ENCODE measurements at places on chromosomes 3 and 15.

GRCh38 chr3:56421205-56421604, 47.1 kb downstream of the ERC2 start:
- DNase-seq = no peak

GRCh38 chr15:36498916-36499315, 80.5 kb upstream of the CDIN1 start:
- DNase-seq = no peak

DNA sequence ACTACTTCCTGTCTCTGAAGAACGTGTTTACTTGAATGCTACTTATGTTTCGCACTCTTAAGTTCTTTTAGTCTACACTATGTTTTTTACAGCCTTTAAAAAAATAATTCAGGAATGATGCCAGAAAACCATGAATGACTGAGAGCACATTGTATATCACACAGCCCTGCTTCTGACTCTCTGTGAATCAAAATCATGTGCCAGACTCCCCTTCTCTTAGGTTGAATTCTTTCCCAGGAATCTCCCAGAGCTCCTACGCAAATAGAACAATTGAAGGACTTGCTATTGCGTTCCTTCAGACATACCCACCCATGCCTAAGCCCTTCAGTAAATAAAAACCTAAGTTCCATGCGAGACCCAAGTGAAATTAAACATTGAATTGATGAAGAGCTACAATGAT, 782.0 kb upstream of the ALCAM start:
- no peak for DNase-seq

- DNase-seq = no peak
Measured at GRCh38 chr3:55571913-55572312, 84.8 kb upstream of the WNT5A start.

DNA sequence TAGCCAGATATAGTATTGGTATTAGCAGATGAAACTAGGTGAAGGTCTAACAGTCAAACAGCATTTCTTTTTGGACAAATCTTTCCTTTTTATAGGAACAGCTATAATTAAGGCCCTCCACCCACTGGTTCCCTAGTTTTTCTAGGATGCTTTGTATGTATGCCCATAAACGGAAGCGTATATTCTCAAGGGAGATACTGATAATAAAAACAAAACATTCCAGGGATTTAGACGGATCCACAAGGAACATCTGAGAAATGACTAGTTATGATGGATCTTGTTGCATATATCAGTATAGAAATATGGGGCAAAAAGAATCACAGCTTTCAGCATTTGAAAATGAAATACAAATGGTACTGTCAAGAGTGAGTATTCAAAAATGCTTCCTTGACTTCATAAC, 22.5 kb downstream of the LRRC28 start:
- no peak for DNase-seq

DNA sequence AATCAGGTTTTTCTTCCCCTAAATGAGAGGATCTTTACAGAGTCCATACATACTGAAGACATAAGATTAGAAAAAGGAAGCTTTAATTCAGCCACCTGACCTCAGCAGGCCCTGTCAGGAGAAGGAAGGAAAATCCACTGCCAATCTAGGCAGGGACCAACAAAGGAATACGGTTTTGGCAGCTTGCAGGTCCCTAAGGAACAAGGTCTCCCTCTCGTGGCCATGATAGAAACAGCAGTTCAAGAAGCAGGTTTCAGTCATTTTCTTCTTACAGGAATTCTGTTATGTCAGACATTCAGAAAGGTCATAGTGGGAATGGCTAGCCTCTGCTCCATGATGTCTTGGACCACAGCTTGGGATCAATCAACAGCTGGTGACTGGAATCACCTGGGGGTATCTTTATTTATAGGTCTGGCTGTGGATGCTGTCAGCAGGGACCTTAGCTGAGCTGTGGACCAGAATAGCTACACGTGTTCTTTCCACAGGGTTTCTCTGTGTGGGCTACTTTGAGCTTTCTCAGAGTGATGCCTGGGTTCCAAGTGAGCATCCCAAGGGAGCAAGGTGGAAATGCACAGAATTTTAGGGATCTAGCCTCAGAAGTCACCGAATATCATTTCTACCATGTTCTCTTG, 9.4 kb upstream of the CMSS1 start:
- peak; percentile 24 for DNase-seq

DNA sequence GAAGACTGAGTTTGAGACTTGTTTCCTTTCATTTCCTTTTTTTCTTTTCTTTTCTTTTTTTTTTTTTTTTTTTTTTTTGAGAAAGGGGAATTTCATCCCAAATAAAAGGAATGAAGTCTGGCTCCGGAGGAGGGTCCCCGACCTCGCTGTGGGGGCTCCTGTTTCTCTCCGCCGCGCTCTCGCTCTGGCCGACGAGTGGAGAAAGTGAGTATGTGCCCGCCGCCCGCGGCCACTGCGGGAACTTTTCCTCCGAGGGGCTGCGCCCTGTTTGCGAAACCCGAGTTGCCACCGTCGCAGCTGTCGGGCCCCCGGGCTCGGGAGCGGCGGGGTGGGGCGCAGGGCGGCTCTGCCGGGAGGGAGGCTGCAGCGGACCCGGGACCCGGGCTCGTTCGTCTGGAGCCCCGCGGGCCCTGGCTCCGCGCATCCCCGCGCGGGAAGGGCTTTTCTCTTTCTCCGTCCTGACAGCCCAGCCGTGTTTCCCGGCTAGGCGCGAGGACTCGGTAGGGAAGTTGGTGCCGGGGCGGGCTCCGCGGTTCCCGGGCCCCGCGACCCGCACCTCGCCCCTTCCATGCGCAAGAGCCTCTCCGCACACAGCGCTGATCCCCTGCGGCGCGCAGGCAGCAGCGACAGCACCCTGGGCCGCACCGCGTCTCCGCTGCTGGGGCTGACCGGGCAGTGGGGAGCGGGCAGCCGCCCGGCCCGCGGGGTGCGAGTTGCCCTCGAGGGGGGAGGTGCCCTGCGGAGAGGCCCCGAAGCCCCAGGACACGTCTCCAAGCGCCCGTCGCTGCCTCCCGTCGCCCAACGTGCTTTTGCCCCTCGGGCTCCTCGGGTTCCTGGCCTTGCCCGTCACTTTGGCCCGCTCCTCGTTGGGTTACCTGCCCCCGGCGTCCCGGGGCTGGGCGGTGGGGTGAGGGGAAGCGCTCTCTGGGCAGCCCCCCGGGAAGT, 1.4 kb downstream of the IGF1R start:
- DNase-seq = peak; percentile 50

GRCh38 chr3:120171134-120171873, 77.1 kb upstream of the GSK3B start:
- DNase-seq = no peak

DNA sequence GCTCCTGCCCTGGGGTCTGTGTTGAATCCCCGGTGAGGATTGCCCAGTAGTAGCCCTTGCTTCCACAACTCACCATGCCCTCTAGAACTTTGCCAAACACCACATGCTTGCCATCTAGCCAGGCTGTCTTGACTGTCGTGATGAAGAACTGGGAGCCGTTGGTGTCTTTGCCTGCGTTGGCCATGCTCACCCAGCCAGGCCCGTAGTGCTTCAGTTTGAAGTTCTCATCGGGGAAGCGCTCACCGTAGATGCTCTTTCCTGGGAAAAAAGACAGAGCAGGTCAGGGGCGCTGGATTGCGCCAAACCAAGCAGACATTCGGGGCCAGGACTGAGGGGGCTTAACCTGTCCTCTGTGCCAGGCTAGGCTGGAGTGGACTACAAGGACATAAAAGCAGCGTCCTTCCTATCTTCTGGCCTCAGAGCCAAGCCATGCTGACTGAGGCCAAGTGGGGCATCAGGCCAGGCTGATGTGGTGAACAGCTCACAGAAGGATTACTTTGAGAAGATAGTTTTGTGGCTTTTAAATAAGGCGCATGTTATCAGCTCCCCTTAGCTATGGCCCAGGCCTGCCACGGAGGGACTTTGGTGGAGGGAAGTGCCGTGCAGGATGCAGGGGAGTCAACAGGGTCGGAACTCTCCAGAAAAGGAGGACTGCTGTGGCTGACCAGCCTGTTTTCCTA, 5.3 kb downstream of the SNX22 start:
- no peak for DNase-seq

DNA sequence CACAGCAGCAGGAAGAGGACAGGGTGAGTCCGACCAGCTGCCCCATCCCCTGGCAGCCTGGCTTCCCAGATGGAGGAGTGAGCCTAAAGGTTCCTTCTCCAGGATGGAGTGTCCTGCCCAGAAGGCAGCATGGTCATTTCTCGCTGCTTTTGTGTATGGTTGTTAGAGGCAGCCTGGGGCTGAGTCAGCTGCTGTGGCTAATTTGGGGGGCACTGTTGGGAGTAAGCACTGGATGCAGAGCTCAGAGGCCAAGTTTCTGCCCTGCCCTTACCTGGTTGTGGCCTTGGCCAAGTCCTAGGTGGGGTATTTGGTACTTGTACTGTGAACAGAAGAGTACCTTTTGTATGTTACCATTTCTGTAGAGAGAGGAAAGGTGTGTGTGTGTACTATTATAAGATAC, 78.6 kb downstream of the ADAMTS7 start:
- no peak for DNase-seq

GRCh38 chr3:194250098-194251002, 100.8 kb downstream of the CPN2 start:
- DNase-seq = no peak

- no peak for DNase-seq
Measured at GRCh38 chr3:181344331-181344730, 354.8 kb upstream of the DNAJC19 start.

DNA sequence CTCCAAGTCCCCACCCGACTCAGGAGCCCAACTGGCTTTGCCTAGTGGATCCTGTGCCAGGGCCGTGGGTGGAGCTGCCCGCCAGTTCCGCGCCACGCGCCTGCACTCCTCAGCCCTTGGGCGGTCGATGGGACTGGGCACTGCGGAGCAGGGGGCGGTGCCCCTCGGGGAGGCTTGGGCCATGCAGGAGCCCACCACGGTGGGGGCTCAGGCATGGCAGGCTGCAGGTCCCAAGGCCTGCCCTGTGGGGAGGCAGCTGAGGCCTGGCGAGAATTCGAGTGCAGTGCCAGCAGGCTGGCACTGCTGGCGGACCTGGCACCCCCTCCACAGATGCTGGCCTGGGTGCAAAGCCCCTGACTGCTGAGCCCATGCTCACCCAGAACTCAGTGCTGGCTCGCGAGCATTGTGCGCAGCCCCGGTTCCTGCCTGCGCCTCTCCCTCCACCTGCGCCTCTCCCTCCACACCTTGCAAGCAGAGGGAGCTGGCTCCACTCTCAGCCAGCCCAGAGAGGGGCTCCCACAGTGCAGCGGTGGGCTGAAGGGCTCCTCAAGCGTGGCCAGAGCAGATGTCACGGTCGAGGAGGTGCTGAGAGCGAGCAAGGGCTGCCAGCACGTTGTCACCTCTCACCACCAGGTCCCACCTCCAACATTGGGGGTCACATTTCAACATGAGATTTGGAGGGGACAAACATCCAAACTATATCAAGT, 122.7 kb downstream of the USP13 start:
- DNase-seq = no peak

DNA sequence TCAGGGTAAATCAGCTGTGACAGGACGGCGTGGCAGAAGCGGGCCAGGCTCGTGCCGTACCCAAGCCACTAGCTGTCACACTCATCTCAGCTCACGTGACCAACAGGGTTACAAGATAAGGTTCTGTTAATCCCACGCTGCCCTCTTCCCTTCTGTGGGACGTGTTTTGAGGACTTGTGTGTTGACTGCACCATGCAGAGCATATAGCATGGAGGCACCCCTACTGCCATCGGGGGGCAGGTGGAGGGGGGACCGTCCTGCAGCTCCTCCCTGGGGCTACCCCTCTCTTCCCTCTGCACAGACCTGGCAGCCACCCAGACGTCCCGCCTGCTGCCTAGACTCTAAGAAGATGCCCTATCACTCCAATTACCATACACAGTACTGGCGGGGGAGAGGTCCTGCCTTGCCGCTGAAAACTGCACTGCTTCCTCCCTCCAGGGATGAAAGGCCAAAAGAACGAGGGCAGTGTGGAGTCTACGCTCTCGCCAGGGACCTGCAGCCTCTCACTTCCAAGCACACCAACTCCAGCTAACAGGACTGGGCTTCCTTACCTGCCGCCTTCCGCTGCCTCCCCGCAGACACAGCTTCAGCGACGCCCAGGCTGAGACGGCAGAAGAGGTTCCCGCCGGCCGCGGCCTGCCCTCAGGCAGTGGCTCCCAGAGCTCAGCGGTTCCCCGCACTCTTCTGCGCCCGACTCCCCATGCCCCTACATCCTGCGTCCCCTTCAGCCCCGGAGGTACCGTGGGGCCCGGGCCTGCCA, at the start of gene TNK2:
TNK2 (minus strand) TSS at position 618 of the 760 bp plus-strand sequence. CDS start 19,963 bp downstream, outside the sequence.
- peak; percentile 60 for DNase-seq

DNA sequence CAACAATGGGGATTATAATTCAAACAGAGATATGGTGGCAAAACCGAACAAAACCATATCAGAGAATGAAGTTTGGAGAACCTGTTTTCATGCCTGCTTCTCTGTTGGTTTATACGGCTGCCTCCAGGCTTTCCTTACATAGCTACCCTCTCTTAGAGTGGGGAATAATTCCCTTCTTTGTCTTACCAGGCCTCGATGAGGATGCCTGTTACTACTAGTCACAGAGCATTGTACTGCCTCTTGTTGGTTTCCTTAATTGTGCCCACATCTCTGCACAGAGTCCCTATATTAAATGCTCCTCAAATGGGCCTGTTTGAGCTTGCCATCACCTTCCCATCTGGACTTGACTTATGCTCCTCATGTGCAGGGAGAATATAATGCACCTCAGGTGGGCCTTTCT, 92.9 kb downstream of the NCEH1 start:
- no peak for DNase-seq

DNA sequence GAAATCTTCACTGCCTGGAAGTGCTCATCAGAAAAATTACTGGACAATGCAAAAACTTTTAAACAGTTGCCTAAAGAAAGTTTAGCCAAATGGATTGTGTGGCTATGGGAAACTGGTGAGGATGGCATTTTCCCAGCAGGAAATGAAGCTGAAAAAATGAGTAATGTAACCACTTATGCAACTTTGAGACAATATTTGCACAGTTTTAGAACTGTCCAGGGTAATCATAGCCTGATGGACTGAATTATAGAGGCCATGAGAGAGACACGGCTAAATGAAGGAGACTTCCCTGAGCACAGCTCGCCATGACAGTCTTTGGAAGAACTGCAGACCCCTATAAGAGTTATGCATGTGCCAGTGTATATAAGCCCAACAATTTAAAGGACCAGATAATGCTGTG, 881.5 kb downstream of the VGLL3 start:
- DNase-seq = no peak

- DNase-seq = no peak
Measured at GRCh38 chr3:97177242-97177641, 362.8 kb downstream of the EPHA6 start.

- DNase-seq = peak; percentile 37
Measured at GRCh38 chr3:108862865-108863798, 40.5 kb downstream of the TRAT1 start.

DNA sequence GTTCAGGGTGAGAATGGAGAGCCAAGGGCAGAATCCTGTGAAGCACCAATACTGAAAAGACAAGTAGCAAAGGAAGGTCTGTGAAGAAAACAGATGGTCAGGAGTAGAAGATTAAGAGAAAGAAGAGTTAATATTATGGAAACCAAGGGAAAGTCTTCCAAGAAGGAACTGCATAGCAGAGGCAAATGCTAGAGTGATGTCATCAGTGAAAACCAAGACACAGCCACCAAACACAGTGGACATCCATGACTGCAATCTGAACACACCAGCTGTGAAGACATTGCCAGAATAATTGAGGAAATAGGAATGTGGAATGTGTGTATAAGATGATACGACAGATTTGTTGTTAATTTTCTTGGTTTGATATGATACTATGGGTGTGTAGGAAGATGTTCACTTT, 26.8 kb upstream of the ZBTB38 start:
- no peak for DNase-seq
